Stimulated activated CD4-positive, alpha-beta T cell treated with anti-CD3 and anti-CD28 coated beads, Interleukin-12 subunit alpha, Interleukin-12 subunit beta, amount 100 ng/mL, for 24 hours (primary cell): ENCODE measurements at places on chromosomes 4 and X.
A peak's percentile ranks its signal among the peaks of the same experiment; 100 is the strongest.

- DNase-seq: peak; percentile 1
These were observed at the start of gene EFHC2 for GRCh38 chrX:44343412-44344141. EFHC2 (minus strand) TSS chrX:44343672; CDS start chrX:44343588, 84 bp downstream.

GRCh38 chr4:163077680-163078079, 89.0 kb downstream of the NAF1 start:
- DNase-seq: no peak

GRCh38 chrX:42837747-42838146, 59.8 kb upstream of the PPP1R2C start:
- no peak for DNase-seq

DNA sequence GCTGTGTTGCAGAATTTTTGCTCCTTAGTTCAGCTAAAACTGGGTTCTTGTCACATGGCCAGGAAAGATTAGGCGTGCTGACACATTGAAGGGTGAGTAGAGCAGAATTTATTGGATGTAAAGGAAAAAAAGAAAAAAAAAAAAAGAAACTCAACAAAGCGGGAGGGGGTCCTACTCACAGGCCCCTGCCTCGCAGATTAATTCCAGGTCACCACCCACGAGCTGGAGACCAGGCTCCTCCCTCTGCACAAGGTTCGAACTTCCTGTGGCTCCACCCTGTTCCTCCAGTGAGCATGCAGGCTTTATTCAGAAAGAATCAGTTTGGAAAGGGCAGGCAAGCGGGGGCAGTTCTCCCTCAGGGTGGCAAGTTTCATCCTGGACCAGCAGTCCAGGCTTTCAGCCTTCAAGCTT, 17.1 kb downstream of the MGST2 start:
- no peak for DNase-seq

DNA sequence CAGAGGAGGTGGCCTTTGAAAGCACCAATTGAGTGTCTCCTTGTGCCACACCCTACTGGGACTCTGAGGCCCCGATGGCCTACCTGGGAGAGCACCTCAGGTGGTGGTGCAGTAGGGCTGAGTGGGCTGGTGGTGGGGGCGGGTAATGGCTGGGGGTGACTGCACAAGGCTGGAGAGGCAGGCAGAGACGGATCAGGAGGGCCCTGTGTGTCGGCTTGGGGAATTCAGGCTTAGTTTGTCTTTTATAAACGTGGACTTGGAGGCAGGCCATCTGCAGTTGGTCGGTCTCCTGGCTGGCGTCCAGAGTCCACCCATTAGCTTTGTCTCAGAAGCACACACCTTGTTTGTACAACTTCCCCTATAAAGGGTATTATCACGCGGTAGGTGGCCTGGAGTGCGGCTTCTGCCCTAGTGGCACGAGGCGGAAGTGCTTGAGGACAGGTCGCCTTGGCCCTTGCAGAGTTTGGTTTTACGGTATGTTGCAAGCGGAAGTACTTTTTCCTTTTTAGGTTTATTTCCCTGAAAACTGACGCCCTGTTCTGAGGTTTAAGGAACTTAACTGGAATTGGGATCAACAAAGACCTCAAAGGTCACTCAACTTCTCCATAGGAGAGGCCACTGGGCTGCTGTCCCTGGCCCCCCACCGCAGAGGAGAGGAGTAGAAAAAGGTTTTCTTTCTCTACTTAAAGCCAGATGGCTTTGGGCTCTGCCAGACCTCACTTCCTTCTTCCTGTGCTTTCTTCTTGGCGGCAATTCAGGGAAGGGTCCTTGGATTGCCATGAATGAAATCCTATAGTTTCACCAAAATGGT, 8.0 kb downstream of the TBC1D14 start:
- no peak for DNase-seq

GRCh38 chrX:153635788-153636668, 11.0 kb upstream of the DUSP9 start:
- no peak for DNase-seq

DNA sequence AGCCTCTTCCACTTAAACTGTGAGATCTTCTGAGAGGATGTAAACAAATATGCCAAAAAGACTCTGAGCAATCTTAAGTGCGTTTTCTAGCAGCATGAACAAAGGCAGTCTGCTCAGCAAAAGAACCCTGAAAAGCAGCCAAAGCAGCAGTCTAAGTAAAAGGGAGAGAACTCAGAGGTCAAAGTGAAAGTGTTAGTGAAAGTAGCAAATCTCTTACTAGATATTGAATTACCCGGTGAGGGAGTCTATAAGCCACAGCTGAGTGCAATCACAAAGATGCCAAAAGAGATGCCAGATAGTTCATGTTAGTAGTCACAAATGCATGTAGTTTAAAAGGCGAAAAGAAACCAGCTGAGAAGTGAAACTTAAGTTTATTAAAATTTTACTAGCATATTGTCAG, 7.9 kb upstream of the GNRHR start:
- DNase-seq: no peak

- no peak for DNase-seq
These were observed 5.1 kb downstream of the DTHD1 start for GRCh38 chr4:36286481-36286871.

GRCh38 chrX:31233941-31234496, 162.2 kb upstream of the FTHL17 start:
- no peak for DNase-seq

DNA sequence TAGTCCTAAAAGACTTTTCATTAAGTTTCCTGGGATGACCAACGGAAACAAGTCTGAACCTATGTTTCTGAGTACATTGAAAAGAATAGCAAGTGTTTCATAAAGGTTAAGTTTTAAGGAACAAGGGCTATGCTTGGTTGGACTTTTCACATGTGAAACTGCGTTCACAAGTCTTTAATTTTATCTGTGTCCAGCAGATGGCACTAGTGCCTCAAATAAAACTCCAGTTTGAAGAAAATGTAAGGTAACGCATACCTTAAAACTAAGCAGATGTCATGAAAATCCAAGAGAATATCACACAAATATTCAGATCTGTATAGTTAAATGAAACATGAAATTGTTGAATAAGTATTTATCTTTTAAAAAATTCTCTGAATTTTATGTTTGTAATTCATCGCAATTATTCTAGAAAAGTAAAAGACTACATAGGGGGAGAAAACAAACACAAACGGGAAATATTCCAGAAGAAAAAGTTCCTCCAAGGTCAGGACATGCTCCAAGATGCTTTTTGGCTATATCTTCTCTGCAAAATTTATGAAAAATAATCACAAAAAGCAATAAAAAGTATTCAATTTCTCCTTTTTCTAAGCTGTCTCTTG, 89.6 kb upstream of the MAD2L1 start:
- DNase-seq: no peak

- no peak for DNase-seq
These were observed 27.6 kb upstream of the SRD5A3 start for GRCh38 chr4:55318175-55319129.

- no peak for DNase-seq
These were observed 16.8 kb downstream of the MUC7 start for GRCh38 chr4:70488748-70489147.

DNA sequence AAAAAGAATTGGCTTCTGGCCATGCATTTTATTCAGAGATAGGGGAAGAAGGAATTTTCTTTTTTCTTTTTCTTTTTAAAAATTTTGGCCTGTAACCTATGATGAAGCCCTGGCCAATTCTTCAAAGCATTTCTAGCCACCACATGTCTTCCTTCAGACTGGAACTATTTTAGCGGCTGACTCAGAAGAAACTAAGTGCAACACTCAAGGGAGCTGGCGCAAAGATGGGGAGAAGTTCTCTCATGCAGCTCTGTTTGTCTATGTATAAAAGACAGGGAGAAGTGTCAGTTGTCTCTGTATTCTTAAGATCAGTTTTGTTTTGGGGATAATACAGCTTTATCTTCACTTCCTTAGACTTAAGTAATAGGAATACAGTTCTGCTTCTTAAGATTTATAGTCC, 46.1 kb downstream of the MBNL3 start:
- no peak for DNase-seq

GRCh38 chrX:23907111-23907497, 634 bp downstream of the APOO start:
- no peak for DNase-seq

DNA sequence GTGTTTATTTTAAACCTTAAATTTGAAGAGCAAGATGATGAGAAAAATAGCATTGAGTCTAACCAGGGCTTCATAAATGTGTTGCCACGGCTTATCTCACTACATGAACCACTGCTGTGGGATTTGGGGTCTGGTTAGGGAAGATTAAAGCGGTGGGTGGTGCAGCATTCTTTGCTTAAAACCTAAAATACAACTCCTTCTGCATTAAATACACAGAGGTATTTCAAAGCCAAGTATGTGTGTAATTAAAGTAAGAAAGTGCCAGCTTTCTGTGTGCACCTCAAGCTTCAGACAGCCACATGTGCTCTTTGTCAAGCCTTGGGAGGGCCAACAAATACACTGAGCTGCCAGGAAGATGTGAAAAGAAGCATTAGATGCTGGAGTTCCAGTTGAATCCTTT, 128.0 kb downstream of the CPE start:
- no peak for DNase-seq

DNA sequence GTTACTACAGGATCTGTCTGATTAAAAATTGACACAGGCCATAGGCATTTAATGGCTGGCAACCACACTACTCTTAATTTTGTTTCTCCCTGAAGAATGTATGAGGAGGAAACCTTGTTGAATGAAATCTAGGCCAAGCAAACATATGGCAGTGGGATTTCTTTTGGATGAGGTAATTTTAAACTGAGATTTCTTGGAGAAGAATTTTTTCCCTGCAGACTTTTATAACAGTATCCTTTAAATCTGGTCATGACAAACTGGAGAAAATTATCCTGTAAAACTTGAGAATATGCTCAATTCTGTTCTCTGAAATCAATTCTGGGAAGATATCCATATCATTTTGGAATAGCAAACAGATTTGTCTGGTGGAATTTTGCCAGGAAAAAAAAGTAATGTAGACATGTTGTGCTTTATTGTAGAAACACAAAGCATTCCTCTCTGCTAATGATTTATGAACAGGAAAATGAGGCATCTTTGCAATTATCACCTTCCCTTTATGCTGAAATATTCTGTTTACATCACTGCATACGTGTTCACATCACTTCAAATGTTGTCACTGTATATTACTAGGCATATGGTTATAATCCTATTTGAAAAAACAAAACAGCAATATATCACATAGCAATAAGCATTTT, 108.3 kb upstream of the ARSJ start:
- DNase-seq: no peak

DNA sequence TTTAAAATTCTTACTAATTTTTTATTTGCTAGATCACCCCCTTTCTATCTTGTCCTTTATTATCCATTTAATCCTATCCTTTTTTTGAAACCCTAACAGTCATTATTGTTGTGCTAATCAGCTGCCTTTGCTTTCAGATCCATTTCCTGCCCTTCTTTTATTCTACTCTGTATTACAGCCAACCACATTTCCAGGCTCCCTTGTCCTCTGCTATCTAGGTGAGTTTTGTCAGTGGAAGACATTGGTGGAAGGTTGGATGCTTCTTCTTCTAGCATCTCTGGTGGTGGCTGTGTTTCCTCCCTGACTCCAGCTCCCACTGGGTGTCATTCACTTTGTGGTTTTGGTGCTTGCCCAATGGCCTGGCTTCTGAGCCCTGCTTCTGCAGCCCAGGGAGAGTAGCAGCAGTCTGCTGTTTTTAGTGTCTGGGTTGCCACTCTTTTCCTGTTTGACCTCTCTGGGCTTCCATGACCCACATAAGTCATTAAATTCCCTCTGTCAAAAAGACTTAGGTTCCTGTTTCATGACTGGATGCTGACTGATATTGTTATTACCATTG, 225.2 kb upstream of the PGRMC2 start:
- DNase-seq: no peak

DNA sequence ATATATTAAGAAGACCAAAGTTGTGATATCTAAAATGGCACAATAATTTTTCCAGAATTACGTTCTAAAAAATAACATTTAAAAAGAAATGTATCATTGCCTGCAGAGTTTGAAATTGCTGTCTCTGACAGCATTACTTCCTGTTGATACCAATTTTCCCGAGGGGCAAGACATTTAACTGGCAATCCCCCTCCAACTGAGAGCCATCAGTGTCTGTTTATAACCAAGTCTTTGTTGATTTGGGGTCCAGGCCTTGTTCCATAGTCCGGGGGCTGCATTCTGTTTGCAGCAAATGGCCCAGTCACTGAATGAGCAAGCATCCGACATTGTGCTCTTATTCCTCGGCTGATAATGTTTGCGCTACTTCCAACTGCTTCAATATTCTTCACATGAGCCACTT, 231.5 kb downstream of the NAF1 start:
- no peak for DNase-seq

DNA sequence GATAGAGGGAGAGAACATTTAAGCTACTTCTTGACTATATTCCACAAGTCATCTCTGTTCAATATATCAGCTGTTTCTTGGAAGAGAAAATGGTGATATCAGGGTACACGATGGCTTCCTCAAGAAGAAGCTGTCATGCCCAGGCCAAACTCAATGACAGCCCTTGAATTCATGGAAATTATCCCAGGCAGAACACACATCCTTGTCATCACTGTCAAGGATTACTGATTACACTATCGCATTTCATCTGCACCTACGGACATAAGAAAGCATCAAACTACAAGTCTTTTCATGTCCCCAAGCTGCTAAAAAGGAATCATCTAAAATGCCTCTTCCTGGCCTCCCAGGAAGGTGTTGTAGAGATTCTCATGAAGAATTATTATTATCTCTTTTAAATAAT, 165.2 kb upstream of the SLC7A11 start:
- no peak for DNase-seq

GRCh38 chr4:112213856-112214255, 17.7 kb upstream of the AP1AR start:
- DNase-seq: no peak

DNA sequence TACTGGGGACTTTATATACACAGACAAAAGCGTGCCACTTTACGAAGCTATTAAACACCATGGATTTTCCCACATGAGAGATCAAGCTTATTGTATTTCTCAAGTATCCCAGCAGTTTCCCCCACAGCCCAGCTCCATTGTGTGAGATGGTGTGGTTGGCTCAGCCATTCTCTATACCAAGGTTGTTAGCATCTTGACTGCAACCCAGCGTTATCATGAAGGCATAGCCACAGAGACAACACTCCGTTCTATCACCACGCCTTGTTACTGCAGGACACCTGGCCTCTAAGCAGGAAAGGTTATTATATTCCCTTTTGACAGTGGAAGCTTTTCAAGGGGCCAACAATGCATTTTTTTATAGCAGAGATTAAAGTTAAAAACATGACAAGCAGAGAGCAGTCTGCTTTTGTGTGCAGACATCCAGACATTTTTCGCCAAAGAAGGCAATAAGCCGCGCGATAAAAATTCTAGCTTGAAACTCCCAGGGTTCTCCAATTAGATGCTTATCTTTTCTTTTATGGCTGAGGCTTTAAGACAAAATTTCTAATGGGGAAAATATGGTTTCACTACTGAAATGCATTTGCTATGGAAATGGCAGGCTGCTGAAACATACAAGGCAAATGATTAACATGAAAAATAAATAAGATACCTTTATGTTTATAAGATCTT, 206.1 kb downstream of the MID1 start:
- no peak for DNase-seq
